ENCODE measurements at places on chromosomes 6 and 20.

- no peak for DNase-seq
Measured at GRCh38 chr20:54321352-54322087, 113.6 kb downstream of the PFDN4 start.

DNA sequence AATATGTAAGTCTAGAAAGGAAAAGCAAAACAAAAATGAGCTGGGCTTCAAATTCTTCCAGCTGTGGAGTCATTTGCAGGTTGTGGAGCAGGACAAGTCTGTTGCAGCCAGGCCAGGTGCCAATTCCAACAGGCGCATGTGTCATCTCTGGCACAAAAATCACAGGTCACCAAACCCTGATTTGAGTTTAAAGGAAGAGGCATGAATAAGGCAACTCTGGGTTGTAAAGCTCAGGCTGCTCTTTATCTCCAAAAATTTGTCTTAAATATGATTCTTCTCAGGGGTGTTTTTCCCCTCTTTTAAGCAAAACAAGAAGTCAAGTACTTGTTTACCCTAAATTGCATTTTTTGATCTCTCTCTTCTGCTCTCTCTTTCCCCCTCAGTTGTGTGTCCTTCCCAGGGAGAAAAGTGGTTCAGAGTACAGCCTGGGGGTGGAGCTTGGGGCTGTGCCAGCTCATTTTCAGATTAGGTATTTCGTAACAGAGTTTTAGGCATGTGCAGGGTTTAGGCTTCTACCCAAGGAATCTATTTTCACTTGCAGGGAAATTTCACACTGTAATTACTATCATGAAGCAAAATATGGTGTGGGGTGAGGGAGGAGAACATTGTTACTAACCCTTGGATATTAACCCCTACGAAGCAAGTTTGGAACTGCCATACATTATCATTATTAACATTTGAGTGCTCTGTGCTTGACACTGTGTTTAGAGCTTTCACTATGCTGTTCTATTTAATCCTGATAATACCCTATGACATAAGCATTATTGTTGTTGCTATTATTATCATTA is 8.3 kb upstream of the NCOA3 start:
- no peak for DNase-seq

DNA sequence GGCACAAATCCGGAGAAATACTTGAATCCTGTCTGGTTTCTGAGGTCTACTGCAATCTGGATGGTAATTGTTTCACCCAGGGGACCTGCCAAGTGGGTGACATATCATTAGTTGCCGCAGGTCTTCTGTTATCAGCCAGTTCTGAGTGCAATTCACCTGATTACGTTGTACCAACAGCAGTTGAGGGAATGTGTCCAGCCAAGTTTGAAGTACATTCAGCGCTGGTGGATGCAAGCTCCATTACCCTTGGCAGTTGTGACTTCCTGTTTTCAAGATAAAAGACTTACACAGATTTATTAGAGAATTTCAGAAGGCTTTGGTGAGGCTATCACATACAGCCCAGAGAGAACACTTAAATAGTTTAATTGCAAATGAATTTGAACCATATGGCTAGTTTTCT is 42.8 kb downstream of the FNDC1 start:
- no peak for DNase-seq

DNA sequence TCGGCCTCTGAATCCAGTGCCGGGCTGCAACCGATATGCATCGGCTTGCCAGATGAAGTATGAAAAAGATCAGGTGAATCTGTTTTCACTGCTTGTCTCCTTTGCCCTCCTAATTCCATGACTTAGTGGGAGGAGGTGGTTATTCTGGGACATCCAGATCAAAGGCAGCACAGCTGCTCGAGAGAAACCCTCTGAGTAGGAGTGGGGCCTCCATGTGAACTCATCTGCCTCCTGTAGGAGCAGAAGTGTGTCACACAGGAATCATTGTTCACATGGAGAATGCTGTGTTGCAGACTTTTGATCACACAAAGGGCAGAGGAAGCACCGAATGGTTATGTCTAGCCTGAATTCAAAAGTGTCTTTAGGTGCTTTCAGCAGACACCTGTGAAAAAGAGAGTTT is 73.1 kb upstream of the SLC22A1 start:
- DNase-seq: no peak

DNA sequence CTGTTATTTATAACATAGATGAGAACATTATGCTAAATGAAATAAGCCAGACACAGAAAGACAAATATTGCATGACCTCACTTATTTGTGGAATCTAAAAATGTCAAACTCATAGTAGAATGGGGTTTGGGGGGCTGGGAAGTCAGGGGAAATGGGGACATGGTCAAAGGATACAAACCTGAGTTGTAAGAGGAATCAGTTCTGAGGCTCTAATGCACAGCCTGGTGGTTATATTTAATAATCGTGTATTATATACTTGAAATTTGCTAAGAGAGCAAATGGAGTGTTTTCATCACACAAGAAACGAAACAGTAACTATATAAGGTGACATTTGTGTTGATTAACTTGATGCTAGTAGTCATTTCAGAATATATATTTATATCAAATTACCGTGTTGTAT is 40.8 kb upstream of the GFOD1 start:
- DNase-seq: no peak

DNA sequence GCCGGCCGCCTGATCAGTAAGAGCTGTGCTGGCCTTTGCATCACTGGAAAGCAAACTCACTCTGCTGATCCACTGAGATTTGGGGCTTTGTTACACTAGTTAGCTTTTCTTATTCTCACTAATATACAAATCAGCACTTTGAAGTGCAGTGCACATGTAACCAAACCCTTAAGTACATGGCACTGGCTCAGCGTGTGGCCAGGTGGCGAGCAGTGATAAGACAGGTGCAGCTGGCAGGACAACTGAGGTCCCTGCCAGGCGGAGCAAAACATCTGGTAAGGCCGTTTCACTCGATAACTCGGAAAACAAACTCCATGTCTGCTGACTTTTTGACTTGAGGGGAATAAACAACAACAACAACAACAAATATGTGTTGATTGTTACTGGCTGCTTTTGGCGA is 11.0 kb downstream of the GFRA4 start:
- DNase-seq: no peak

DNA sequence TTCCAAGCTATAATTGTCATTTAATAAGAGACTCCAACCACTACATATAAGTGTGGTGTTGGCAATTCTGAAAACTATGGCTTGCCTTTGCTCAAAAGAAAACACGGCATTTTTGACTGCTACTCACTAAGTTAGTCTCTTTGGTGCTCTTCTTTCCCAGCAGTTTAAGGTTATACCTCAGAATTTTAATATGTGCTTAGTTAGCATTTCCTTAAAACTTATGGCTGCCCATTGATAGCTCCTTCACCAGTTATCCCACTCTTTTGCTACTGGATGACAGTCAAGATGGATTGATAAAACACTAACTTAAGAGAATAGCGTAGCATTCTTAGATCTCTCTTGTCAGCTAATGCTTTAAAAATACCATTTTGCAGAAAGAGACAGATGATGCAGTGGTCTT is 34.1 kb downstream of the GOPC start:
- no peak for DNase-seq

GRCh38 chr6:99066044-99066443 is 118.3 kb upstream of the FBXL4 start:
- no peak for DNase-seq

- DNase-seq: no peak
Measured at GRCh38 chr6:69976591-69977090, 110.3 kb downstream of the COL19A1 start.

- no peak for DNase-seq
Measured at GRCh38 chr20:38829296-38829875, 23.9 kb downstream of the PPP1R16B start.

DNA sequence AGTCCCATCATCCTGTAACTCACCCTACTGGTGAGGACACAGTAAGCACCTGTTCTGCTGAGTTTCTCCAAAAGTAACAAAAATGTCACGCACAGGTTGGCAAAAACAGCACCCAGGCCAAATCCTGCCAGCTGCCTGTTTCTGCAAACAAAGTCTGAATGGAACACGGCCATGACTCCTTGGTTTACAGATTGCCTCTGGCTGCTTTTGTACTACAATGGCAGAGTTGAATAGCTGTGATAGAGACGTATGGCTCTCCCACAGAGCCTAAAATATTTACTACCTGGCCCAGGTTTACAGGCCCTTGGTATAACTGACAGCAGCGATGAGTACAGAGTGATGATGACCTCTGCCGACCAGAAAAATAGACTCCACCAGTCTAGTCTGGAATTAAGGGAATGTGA is 52.6 kb downstream of the CNKSR3 start:
- DNase-seq: no peak

- no peak for DNase-seq
Measured at GRCh38 chr6:22199771-22200170, 97.1 kb downstream of the PRL start.

GRCh38 chr6:19268718-19269117 is 568.5 kb upstream of the ID4 start:
- DNase-seq: no peak

DNA sequence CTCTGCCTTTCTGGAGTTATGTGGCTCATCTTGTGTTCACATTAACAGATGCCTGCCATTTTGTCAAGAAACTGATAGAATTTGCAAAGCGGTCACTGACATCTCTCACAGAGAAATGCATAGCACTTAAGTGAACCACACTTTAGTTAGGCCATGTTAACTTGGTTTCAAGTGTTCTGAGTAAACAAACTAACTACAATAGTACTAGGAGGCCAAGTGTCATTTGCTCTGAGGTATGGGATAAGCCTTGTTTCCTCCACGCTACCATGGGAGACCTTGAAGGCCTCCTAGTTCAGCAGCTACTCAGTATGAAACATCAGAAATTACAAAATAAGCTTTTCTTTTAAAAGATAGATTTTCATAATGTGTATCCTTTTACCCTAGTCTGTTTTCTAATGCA is 143.5 kb upstream of the MARCKS start:
- DNase-seq: no peak

DNA sequence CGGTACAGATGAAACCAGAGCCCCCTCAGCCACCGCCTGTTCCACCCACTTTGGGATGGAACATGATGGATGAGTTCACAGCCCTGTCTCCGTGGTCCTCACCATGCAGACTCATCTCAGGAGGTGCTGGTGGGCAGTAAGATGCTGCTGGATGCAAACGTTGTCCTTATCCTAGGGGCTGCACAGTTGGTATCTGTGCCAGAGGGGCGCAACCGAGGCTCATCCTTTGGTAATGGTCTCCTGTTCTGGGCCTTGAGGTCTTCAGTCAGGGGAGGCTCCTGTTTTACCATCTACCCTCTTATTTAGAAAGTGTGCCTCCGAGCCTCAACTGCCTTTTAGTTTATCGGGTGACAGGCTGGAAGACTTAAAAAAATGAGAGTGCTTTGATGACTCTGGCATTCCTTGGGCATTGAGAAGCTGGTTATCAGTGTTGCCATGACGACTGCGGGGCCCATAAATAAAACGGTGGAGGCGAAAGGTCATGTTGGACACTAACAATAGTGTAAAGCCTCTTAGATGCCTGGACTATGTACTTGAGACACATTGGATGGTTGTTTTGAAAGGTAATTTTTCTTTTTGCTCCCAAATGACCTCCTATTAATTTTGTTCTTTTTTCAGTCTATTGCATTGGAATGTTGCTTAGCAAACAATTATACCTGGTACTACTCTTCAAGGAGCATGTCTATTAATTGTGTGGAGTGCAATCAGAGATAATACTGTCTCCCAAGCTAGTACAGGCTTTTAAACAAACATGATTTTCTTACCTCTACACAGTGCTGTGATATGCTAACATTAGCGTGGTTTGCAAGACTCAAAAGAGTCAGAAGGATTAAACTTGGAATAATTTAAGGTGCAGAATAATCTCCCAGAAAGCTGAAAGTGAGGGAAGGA is 74.2 kb upstream of the DSP start:
- no peak for DNase-seq

DNA sequence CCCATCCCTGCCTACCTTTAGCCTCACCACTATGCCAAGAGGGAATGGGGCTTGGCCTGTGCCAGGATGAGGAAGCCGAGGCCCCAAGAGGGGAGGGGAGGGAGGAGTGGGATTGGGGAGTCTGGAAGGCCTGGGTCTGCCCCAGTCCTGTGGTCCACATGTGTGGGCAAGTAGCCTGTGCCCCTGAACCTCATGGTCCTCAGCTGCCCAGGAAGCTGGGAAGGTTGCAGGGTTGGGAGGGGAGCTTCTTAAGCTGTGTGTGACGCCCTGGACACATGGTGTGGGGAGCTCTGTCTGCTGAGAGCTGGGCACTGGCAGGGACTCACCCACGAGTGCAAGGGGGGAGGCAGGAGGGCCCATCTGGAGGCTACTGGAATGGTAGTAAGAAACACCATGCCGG is 31.7 kb downstream of the DLGAP4 start:
- no peak for DNase-seq

DNA sequence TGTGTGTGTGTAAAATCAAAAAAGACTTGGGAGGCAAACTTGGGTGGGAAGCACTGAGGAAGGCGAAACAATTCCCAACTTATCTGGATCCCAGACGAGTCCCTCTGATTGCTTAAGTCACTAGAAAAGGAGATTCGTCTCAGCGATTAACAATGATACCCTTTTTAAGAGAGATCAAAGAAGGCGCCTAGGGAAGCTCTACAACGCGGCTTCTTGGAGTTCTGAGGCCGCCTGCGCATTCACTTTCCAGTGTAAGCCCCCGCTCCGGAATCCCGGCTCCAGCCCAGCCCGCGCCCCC is 8.7 kb upstream of the TBX18 start:
- DNase-seq: no peak

GRCh38 chr6:3433005-3433404 is 23.8 kb downstream of the SLC22A23 start:
- DNase-seq: no peak

DNA sequence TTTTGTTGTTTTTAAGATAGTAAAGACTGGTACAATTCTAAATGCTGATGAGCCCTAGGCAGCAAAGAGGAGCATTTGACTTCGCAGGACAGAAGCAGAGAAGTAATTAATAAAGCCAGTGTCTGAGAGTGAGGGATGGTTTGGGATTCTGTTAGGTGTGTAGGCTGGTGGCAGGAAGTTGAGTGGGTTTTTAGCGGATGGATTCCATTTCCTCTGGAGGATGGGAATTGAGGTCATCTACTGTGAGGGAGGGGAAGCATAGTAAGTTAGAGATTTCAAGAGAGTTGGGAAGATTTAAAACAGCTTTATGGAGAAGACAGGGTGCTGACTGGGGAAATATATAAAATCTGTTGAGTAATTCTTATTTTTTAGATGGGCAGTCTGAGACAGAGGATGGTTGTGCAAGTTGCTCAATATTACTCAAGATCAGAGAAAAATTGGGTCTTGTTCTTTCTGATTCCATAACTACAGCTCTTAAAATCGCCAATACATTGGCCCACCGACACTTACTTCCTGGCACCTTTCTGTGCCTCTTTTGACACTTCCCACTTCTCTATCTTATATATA is 48.8 kb downstream of the PRL start:
- no peak for DNase-seq

GRCh38 chr6:57207872-57208271 is 14.2 kb downstream of the RAB23 start:
- DNase-seq: no peak

- DNase-seq: no peak
Measured at GRCh38 chr6:33431880-33432541, 12.1 kb downstream of the SYNGAP1 start.

GRCh38 chr6:40802481-40802880 is 215.3 kb upstream of the LRFN2 start:
- no peak for DNase-seq
